Naive thymus-derived CD8-positive, alpha-beta T cell (primary cell): ENCODE measurements at places on chromosomes 6 and 20.

GRCh38 chr6:21352131-21352530 lies 241.4 kb upstream of the SOX4 start:
- H3K27ac ChIP-seq = no peak overlapping the region
- H3K27me3 ChIP-seq = no peaks in the 10 kb centered on the region
- H3K36me3 ChIP-seq = no peaks in the 10 kb centered on the region
- no peak for DNase-seq

DNA sequence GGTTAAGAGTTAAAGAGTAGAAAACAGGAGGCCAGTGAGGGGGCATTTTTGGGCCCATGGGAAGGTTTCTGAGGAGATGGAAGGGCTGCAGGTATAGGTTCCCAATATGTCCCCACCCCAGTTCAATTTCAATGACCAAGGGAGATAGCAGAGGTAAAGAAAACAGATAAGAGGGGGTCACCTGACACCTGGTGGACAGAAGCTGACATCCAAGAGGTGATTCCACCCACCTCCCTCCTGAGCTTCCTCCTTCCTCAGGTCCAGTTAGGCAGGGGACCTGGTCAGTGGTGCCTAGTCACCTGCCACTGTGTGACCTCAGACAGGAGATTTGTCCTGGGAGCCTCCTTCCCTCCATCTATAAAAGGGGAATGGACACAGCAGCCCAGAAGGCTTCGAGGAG lies 29.5 kb upstream of the MAS1L start:
- no peaks in the 10 kb centered on the region for H3K36me3 ChIP-seq
- no peak overlapping the region for H3K27ac ChIP-seq
- H3K27me3 ChIP-seq = peaks cover 21% of the 10 kb centered on the region
- H3K4me3 ChIP-seq = no peak overlapping the region
- no peak for DNase-seq
- H3K4me1 ChIP-seq = peaks cover 7% of the 10 kb centered on the region

DNA sequence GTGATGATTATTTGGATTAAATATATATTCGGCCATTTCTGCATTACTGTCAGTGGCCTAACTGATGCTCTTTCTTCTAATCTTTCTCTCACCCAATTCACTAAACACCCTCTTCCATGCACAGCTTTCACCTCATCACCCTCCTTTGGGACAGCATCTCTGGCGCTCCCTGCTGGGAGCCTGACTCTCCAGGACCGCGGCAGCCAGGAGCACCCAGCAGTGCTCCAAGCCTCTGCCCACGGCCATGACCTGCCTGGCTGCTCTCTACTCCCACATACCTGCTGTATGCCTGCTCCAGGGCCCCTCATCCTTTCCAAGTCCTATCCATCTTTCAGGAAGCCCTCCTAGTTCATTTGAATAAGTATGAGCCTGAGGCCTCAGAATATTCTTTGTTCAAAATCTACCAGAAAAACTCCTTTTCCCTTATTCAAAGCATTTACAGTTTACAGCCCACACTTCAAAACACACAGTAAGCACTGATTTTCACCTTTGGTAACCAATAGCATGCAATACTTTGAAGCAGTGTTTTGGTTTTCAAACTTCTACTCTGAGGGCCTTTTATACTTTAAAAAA lies 15.2 kb downstream of the CTCFL start:
- no peak overlapping the region for H3K27ac ChIP-seq
- no peak overlapping the region for H3K4me3 ChIP-seq
- H3K36me3 ChIP-seq = no peaks in the 10 kb centered on the region
- DNase-seq = no peak
- no peaks in the 10 kb centered on the region for H3K4me1 ChIP-seq

- H3K36me3 ChIP-seq = no peaks in the 10 kb centered on the region
- no peaks in the 10 kb centered on the region for H3K4me1 ChIP-seq
- no peaks in the 10 kb centered on the region for H3K27me3 ChIP-seq
Measured at GRCh38 chr20:15292405-15292804, 955.0 kb upstream of the FLRT3 start.

DNA sequence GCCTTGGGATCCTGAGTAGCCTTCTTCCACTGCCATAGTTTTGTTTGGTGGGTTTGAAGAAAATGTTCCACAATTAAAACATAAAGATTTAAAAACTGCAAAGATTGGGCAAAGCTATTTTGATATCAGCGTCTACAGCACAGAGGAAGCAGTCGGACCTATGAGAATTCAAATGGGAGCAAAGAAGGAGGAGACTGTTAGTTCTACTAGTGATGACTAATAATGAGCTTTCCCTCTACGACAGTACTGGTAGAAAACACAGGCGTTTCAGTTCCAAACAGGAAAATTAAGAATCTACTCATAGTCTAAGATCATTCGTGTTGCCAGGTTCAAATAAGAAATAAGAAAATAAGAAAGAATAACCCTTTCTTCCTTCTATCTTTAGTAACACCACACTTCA lies 121.2 kb downstream of the INSM1 start:
- no peaks in the 10 kb centered on the region for H3K27me3 ChIP-seq
- DNase-seq = no peak
- H3K36me3 ChIP-seq = peaks cover 41% of the 10 kb centered on the region
- H3K4me1 ChIP-seq = peaks cover 3% of the 10 kb centered on the region
- H3K27ac ChIP-seq = no peak overlapping the region

DNA sequence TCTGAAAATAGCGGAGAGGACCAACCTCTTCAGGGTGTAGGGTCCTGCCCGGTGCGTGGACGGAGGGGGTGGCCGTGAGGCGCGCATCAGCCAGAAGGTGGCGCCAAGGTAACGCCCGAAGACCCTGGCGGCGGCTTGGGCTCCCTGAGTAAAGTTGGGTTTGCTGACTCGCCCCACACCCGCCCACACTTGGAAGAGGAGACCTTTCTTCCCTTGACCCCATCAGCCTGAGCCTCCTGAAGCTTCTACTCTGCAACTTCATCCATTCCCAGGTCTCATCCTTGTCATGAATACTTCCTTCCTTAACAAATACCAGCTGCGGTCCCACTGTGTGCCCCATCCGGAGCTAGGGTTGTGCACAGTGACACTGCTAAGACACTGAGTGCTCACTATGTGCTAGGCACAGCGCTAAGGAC lies 14.6 kb downstream of the CD40 start:
- H3K4me1 ChIP-seq = peaks cover 8% of the 10 kb centered on the region
- no peaks in the 10 kb centered on the region for H3K36me3 ChIP-seq
- DNase-seq = peak; percentile 55
- no peak overlapping the region for H3K27ac ChIP-seq
- peaks cover 29% of the 10 kb centered on the region for H3K27me3 ChIP-seq
- H3K4me3 ChIP-seq = no peak overlapping the region
